ENCODE measurements at places on chromosomes 13 and 19.

DNA sequence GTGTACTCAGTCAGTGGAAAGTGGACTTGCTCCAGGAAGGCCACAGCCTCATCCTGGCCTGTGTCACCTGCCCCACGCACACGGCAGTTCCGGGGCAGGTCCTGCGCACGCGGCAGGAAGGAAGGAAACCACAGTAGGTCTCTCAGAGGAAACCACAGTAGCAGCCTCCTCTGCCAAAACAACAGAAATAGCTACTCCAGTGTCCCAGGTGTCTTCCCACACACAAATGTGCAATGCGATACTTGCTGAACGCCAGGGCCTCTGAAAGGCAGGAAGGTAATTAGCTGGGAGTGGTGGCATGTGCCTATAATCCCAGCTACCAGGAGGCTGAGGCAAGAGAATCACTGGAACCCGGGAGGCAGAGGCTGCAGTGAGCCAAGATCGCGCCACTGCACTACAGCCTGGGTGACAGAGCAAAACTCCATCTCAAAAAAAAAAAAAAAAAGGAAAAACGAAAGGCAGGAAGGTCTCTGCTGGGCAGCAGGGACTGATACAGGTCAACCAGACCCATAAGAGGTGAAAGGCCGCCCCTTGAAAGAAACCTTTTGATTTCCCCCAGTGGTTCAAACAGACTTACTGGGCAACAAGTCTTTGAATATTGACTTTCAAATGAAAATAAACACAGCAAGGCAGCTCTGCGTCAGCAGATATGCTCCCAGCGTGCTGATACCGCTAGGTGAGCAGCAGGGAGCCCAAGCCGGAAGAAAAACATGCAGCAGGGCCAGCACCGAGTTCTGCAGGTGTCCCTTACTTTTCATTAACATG lies 49.5 kb downstream of the CRYL1 start:
- no peak for DNase-seq

- DNase-seq = peak; percentile 76
Observed at GRCh38 chr13:110485604-110486003, 75.9 kb downstream of the RAB20 start.

DNA sequence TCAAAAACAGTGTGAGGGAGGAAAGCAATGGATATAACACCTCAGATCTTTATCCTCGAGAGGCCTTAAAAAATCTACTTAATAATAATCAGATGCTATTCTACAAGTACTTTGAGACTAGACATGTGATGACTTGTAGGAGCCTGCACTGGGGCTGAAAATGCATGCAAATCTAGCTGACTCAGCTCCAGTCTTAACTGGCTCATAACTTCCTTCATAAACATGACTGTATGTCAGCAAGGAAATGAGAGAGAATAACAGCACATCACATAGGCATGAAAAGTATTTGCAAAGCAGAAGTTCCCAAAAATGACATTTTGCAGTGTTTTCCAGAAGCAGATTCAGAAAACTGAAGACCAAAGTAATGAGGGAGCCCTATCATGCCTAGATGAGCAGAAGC lies 38.1 kb downstream of the PSG5 start:
- no peak for DNase-seq

DNA sequence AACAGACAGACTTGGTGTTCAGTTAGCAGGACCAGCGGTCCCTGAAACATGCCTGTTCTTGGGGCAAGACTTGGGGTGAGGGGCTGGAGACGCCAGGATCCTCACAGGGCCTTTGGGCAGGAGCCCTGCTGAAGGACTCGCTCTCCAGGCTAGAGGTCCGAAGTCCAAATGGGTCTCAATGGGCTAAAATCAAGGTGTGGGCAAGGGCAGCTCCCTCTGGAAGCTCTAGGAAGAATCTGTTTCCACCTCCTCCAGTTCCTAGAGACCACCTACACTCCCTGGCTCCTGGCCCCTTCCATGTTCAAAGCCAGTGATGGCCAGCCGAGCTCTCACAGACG lies 111.3 kb downstream of the TUBA3C start:
- no peak for DNase-seq

GRCh38 chr13:21008026-21008425 lies 53.4 kb downstream of the LATS2 start:
- no peak for DNase-seq

DNA sequence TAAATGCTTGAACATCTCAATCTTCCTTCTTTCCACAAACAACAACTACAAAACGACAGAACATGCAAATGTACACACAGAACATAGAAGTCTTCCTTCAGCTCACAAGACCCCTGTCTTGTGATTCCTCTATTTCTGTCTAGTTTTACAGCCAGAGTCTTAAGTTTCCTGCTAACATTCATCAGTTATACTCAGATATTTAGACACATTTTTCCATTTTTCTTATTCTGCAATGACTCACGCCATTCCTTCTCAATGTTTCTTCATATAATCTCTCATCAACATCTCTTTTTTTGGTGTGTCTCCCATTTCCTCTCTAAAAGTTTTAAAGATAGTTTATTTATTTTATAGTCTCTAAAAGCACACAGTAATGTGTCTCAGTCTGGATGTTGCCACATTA lies 1872.9 kb upstream of the PCDH20 start:
- no peak for DNase-seq

DNA sequence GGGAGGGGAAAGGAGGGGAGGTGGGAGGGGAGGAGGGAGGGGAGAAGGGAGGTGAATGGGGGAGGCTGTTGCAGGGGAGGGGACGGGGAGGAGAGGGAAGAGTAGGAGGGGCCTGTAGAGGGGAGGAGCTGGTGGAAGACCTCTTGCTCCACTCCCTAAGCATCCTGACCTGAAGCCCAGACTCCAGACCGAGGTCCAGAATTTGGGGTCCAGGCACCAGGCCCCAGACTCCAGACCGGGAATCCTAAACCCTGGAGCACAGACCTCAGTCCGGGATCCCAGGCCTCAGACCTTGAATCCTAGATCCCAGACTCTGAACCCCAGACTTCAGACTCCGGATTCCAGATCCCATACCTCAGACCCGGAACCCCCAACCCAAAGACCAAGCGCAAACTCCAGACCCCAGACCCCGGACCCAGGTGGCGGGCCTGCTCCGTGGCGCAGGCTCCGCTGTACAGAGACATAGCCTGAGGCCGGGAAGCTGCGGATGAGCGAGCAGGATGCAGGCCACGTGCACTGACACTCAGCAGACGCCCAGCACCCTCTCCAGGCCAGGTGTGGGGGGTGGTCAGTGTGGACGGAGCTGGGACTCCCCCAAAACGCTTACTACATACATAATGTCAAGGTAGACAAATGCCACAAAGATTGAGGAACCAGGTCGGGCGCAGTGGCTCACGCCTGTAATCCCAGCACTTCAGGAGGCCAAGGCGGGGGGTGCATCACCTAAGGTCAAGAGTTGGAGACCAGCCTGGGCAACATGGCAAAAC lies 710 bp upstream of the BTBD2 start:
- no peak for DNase-seq

DNA sequence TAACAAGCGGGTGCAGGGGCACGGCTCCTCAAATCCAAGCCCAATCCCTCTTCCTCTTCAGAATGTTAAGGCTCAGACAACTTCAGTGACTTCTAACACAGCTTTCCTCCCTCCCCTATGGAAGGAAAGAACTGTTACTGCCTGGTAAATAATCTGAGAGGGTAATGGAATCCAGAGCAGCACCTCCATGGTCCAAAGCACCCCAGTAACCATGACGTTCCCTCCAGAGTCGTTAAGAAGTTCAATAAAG lies 969 bp downstream of the AKT2 start:
- DNase-seq = no peak
